ENCODE measurements at places on chromosomes 6 and 20.

DNA sequence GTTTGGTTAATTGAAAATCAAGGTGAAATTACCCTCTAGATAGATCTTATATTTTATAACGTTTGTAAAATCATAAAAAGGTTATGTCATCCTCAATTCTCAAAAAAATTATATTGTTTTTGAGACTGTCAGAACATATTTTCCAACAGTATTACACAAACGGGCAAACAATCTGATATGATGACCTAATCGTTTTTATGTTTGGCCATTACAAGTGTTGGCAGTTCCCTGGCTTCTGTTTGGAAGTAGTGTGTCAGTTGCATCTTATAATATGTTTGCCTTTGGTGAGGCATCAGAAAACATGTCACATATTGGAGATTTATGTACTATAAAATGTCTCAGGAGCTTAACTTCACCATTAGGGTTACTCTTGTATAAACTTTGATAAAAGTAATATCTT lies 308.1 kb upstream of the EPHA7 start:
- no peak for DNase-seq

- DNase-seq, result no peak
Measured at GRCh38 chr6:121767211-121767610, 331.8 kb downstream of the GJA1 start.

DNA sequence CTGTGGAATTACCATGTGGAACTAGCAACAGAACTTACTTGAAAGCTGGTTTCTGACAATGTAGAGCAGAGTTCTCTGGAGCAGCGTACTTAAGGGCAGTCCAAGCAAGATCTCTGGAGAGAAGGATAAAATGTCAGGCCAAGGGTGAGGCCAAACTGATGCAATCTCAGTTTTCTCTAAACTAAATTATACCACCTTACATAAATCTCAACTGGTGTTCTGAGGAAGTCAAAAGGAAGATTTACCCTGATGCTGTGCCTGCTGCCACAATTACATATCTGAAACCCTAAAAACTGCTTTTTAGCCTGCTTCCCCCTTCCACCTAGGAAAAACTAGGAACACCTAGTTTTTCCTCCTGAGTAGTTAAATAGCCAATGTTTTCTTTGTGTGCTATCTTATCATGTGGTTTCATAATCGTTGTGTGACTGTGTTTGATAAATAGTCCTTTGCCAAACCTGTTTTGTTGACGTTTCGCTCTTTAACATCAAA lies 28.1 kb downstream of the NCOA7 start:
- DNase-seq, result no peak

GRCh38 chr6:92888316-92888715 lies 531.0 kb downstream of the EPHA7 start:
- DNase-seq, result no peak

DNA sequence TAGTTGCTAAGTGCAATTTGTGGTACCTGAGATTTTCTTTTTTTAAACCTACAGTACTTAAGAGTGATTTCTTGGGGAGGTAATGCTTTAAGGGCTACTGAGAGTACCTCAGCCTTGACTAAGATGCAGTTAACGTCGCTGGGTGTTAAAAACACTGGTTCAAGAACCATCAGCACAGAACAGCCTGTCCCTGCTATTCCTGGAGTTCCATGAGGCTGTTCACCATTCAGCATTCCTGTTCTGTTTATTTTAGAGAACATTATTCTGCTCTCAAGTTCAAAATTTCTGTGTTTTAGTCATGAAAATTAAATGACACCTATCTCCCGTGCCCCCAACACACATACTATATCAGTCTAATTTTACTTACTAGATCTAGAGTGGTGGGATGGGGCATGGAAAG lies 1.7 kb upstream of the PRELID3B start:
- DNase-seq, result no peak

GRCh38 chr20:33191955-33192354 lies 24.0 kb downstream of the BPIFA2 start:
- no peak for DNase-seq

Measured in stimulated activated CD8-positive, alpha-beta memory T cell treated with anti-CD3 and anti-CD28 coated beads, Interleukin-12 subunit alpha, Interleukin-12 subunit beta, amount 100 ng/mL, for 4 hours (primary cell).